ENCODE measurements at places on chromosomes 5 and 9.

- no peak for DNase-seq
Measured at GRCh38 chr5:64900618-64901017, 131.9 kb downstream of the CWC27 start.

DNA sequence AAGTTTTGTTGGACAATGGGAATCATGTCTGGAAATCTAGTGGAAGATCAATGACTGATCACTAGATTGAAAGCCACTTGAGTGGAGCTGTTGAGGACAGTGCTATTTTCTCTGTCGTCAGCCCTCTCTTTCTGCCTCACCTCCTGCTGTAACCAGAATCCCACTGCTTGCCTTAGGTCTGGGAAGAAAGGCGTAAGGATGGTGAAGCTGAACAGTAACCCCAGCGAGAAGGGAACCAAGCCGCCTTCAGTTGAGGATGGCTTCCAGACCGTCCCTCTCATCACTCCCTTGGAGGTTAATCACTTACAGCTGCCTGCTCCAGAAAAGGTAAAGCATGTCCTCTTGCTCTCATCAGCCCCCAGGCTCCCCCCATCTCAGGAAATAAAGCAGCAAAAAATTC, 1.1 kb downstream of the NSG2 start:
- DNase-seq: no peak

- DNase-seq: no peak
Measured at GRCh38 chr9:116066221-116066620, 87.4 kb upstream of the PAPPA start.

GRCh38 chr5:126972062-126972895, 58.1 kb downstream of the MARCHF3 start:
- no peak for DNase-seq

DNA sequence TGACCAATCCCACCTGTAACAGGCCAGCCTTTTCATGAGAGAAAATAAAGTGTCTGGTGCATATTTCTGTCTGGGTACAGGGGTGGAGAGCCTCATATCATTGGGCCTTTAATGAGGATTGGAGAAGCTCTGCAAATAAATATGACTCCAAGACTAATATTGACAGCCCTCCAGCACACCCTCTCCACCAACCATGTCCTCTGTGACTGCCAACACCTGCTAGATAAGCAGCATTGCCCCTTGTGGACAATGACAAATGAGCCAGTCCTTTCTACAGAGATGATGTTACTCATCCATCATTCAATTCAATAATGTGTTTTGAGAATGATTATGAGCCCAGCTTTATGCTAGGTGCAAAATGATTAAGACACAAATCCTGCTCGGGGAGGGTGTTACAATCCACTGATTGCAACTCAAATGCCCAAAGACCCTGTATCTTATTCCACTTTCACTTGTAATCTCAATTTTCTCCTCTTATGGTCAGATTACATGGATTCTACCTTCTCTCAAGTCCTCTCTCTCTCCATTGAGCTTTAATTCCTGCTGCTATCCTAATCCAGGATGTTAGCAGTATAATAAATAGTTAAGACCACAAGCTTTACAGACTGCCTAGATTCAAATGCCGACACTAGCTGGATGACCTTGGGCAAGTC, 2.1 kb upstream of the GFRA3 start:
- DNase-seq: no peak

DNA sequence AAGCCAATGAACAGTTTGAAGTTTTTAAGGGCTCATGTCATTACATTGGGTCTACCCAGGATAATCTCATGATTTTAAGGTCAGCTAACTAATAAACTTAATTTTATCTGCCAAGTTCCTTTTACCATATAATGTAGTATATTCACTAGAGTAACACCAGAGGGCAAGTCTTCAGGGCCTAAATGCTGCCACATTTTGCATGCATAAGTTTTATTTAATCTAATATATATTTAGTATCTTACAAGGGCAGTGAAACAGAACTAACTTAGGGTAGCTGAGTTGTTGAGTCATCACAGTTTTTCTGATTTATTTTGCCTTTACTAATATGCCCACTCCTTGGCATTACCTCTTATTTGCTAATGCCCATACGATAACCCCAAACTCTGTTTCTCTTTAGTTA, 8.1 kb upstream of the APC start:
- DNase-seq: no peak

DNA sequence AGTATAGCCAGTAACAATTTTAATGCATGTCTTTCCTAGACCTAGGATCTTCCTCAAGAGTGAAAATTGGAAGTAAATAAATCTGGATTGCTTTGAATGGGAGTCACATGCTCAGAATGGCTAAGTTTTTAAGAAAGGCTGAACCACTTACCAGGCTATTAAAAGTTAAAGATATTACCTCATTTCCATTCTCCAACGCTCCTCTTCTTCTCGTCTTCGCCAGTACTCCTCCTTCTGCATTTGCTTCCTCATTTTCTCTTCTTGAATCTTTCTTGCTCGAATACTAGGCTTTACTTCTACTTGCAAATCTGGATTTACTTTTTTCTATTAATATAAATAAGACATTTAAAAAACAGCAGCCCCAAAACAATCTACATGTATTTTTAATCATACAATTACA, 49.6 kb downstream of the ZFR start:
- DNase-seq: no peak

DNA sequence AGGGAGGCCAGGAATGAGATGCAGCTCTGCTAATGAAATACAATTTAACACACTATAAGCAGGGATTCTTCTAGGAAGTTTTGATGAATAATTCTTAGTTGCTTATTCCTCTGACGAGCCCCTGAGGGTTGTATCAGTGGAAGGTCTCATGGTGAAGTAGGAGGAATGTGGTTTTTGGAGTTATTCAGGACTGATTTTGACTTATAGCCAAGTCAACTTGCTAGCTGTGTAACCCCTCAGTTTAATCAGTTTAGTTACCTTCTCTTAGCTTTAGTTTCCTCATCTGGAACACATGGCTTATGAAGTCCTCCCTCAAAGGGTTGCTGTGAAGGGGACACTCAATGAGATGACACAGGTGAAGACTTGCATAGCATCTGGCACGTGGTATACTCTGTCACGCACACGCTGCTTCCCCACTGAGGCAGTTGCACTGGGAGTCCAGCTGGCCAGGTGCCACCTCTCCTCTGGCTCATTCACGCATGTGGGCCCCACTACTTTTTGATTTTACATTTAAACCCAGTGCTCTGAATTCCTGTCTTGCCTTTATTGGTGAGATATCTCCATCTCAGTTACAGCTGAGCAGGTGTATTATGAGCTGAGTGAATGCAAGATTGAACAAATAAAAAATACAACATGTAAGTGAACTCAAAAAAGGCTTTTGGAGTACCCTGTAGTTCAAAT, 415.0 kb downstream of the ARHGEF28 start:
- DNase-seq: no peak

DNA sequence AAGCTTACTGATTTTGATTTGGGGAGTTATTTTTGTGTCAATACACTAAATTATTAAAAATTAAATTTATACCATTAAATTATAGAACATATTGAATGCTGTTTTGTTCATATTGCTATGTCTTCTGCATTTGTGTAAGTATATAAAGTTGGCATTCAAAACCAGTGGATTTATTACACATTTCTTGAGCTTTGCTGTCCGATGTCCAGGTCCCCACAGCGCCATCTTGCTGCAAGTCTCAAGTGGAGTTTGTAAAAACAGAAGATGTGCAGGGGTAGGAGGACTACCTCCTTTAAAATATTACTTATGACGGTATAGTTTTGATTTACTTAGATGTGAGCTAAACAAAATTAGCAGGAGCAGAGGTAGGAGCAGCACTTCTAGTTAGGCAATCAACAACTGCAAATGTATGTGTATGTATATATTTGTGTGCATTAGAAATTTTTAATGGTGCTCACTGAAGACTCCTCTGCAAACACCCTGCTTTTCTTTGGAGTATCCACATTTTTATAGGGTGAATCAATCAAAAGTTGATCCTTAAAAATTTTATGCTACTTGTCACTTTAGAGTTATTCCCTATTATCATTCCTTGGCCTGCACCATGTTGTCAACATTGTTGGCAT, 37.4 kb downstream of the CPEB4 start:
- no peak for DNase-seq

GRCh38 chr9:20508242-20508641, 114.1 kb downstream of the MLLT3 start:
- no peak for DNase-seq

GRCh38 chr5:147539053-147539452, 29.2 kb upstream of the DPYSL3 start:
- DNase-seq: no peak

DNA sequence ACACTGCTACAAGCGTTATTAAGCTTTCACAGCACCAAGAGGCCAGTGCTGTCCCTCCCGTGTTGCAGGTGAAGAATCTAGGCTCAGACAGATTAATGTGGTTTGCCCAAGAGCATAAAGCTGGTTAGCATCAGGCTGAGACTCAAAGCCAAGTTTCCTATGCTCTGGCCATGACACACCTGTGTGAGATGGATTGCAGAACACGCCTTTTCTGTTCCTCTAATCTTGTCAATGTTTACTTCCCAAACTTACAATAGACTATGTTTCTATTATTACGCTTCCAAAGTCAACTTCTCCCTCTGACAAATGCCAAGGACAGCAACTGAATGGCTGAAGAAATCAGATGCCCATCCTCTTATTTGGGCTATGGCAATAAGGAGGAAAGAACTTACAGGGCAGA, 138.4 kb upstream of the SLIT3 start:
- no peak for DNase-seq

- no peak for DNase-seq
Measured at GRCh38 chr9:95907794-95908193, 32.3 kb downstream of the ERCC6L2 start.

- no peak for DNase-seq
Measured at GRCh38 chr9:134187891-134188385, 23.6 kb upstream of the RNU6ATAC start.

GRCh38 chr5:62742207-62742606, 163.6 kb downstream of the LRRC70 start:
- no peak for DNase-seq

DNA sequence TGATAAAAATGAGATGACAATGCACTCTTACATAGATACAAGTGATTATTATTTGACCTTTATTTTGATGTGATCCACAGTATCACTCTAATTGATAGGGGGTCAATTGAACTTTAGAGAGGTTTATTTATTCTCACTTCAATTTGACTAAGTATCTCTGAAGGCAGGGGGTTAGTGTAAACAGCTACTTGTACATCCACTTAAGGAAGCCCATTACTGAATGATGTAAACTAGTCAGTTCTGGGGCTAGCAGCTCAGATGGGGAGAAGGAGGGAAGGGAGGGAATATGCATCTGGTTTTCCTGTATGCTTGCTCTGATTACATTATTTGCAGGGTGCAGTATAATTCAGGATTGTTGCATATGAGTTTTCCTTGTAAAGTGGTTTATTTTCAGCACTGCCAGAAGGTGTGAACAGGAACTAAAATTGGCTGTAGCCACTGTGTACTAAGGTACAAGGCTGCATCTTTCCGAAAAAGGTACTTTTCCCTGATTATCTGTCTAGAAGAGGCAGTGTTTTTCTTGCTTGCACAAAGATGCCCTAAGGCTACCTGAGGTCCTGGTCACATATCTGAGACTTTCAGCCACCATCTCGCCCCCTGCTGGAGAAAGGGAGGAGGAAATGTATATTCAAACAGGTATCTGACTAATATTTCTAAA, 51.2 kb downstream of the MRPS27 start:
- DNase-seq: no peak

- no peak for DNase-seq
Measured at GRCh38 chr9:99374793-99375192, 152.7 kb downstream of the SEC61B start.

- peak; percentile 69 for DNase-seq
Measured at GRCh38 chr9:34457266-34458012, 931 bp downstream of the FAM219A start.

DNA sequence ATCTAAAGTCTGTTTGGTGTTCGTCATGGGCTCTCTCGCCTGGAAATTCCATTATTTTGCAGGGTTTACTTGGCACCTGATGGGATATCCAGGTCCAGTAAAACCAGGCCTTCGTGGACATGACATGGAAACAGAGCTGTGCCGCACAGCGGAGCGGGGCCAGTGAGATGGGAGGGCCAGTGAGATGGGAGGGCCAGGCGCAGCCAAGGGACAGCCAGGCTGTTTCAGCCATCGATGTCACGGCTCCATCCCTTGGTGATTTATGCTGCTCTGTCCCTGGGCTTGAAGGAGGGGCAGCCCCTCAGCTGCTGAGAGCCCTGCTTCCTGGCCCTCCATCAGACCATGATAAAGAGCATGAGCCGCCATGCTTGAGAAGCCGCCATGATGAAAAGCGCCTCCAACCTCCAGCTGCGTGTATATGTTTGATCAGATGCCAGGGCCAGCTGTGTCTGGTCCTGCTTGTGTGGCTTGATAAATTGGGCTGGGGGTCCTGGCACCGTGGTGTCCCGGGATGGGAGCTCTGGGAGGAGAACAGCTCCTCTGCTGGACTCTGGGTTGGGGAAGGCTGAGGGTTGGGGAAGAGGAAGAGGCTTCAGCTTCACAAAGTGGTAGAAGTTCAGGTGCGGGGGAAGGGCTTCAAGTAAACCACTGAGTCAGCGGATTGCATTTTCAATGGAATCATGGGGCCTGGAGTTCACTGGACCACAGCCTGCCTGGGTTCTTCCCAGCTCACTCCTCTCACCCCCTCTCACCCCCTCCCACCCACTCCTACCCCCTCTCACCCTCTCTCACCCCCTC, 6.1 kb upstream of the COL5A1 start:
- no peak for DNase-seq

DNA sequence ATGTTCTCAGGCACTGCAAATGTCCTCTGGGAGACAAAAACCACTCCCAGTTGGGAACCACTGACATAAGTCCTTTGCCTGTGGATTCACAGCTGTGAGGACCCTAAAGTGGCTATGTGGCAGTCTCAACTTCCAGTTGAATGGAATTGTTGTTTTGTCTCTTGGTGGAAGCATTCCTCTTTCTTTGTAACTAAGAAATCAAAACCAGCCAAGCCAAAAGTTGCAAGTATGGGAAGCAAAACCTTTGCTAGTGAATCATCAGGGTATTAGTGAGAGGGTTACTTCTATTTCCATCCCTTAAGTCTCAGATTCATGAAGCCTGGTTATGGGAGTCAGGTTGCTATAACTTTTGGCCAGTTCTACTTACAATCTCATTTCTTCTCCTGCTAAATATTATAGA, 49.8 kb upstream of the RPS23 start:
- no peak for DNase-seq

DNA sequence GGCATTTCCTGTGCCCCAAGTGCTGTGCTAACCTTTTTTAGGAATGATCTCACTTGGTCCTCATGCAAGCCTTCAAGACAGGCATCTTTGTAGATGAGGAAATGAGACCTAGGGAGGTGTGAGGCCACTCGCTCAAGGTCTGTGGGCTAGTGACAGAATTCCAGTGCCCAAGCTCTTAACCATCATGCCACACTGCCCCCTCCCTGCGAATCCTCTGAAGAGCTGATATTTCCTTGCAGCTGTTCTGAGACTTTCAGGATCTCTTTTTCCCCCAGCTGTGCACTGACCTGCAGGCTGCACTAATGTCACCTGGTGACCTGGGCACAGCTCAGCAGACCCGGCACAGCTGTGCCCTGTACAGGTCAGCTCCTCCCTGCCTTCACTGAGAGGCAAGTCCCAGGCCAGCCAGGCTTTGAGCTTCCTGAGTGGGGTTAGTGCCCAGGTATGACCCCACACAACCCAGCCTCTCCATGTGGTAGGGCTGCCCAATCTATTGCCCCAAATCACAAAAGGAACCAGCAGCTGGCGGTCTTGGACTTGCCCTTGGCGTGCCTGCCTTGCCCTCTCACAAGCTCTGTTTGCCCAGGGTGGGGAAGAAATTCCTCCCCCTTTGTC, 32.7 kb downstream of the MORN5 start:
- DNase-seq: no peak

- no peak for DNase-seq
Measured at GRCh38 chr9:113909421-113909820, 33.3 kb downstream of the ZNF618 start.

GRCh38 chr5:158878227-158878626, 221.5 kb downstream of the EBF1 start:
- DNase-seq: no peak

All from HS-27A (cell line).